Hepatocyte (in vitro differentiated cells): ENCODE measurements at places on chromosomes 12 and 14. TPM values are rescaled to one million over a fixed set of nuclear protein-coding genes. Genes with fewer than 3 reads are reported as not detected.

DNA sequence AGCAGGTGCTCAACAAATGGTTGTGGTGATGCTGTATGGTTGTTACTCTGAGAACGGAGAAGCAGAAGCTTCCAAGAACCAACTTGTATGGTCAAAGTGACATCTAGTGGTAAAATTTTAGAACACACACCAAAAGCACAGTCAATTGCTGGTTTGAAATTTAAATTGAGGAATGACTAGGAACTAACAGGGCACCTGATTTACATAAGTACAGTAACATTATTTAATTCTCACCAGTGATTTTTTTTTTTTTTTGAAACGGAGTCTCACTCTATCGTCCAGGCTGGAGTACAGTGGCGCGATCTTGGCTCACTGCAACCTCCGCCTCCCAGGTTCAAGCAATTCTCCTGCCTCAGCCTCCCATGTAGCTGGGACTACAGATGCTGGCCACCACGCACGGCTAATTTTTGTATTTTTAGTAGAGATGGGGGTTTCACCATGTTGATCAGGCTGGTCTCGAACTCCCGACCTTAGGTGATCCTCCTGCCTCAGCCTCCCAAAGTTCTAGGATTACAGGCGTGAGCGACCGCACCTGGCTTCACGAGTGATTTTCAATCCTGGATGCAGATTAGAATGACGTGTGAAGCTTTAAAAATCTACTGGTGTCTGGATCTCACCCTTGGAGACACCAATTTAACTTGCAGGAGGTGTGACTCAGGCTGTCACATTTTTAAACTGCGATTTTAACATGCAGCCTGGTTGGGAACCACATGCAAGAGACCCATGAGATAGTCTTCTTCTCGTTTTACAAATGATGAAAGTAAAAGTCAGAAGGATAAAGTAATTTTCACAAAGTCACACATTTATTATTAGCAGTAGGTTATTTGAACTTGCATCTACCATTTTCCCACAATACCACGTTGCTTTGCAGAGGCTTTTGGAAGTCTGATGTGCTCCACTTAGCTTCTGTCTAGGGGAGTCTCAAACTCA is 14.1 kb upstream of the NUMB start:
- H3K36me3 ChIP-seq = no peaks in the 10 kb centered on the region
- no peak overlapping the region for H3K4me3 ChIP-seq
- peaks cover 7% of the 10 kb centered on the region for H3K4me1 ChIP-seq

- no peaks in the 10 kb centered on the region for H3K4me1 ChIP-seq
- DNase-seq = peak; percentile 58
These were observed 247.4 kb downstream of the GALC start for GRCh38 chr14:87745507-87746118.

DNA sequence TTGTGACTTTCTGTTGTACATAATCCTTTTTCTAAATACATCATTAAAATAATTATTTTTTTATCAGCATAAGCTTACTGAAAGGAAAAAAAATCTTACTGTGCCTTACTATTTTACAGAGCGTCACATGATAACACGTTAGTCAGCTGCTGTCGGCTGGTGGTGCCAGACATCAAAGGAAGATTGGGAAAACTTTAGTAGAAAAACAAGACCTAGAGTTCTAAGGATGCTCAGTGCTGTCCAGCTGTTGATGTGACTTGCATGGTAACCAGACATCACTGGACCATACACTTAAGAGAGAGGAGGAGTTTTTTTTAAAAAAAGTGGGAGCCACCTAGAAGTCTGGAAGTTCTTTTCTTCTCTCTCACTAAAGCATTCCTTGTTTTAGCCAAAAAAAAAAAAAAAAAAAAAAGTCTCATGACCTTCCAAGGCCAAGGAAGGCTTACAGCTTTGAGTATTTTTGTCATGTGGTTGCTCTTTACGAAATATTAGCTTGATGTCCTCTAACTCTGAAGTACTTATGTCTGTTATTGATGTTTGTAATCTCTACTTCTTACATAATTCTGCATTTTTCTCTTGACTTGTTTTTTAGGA is 4.5 kb downstream of the RASSF8 start:
- no peak overlapping the region for H3K4me3 ChIP-seq
- DNase-seq = no peak
- H3K27ac ChIP-seq = peak overlapping the region; percentile 14
- no peaks in the 10 kb centered on the region for H3K27me3 ChIP-seq
- H3K4me1 ChIP-seq = peaks cover 16% of the 10 kb centered on the region

DNA sequence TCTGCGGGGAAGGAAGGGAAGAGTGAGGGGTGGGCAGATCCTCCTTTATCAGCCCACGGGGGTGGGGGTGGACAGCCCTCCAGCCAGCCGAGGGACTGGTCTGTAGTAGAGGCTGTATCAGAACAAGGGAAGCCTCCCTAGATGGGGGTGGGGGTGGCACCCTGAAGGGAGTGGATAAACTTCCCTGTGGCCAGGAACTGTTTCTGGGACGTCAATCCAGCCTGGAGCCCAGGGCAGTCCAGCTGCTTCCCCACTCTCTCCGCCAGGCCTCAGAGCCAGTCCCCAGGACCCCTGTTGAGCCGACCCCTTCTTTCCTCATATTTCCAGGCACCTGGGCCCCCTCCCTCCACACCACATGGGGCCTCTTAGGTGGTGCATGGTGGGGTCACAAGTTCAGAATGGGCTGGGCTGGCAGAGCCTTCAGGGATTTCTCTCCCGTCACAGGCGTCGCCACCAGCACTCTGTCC is 6.7 kb downstream of the PLD4 start:
- H3K27me3 ChIP-seq = peaks cover 42% of the 10 kb centered on the region
- H3K27ac ChIP-seq = no peak overlapping the region
- H3K36me3 ChIP-seq = no peaks in the 10 kb centered on the region
- H3K4me3 ChIP-seq = no peak overlapping the region

- H3K27ac ChIP-seq = no peak overlapping the region
- H3K27me3 ChIP-seq = no peaks in the 10 kb centered on the region
- DNase-seq = peak; percentile 12
- H3K4me1 ChIP-seq = no peaks in the 10 kb centered on the region
- H3K4me3 ChIP-seq = no peak overlapping the region
- no peaks in the 10 kb centered on the region for H3K36me3 ChIP-seq
These were observed 51.1 kb downstream of the MIS18BP1 start for GRCh38 chr14:45201905-45202304.

GRCh38 chr12:114680604-114681069 is 3.3 kb downstream of the TBX3 start:
- H3K4me1 ChIP-seq = peaks cover 22% of the 10 kb centered on the region
- H3K27ac ChIP-seq = peak overlapping the region; percentile 97
- no peaks in the 10 kb centered on the region for H3K27me3 ChIP-seq
- DNase-seq = no peak

GRCh38 chr14:100618763-100619320 is 31.6 kb upstream of the BEGAIN start:
- H3K27ac ChIP-seq = no peak overlapping the region
- no peaks in the 10 kb centered on the region for H3K27me3 ChIP-seq
- peaks cover 5% of the 10 kb centered on the region for H3K4me1 ChIP-seq
- DNase-seq = no peak
- no peak overlapping the region for H3K4me3 ChIP-seq

DNA sequence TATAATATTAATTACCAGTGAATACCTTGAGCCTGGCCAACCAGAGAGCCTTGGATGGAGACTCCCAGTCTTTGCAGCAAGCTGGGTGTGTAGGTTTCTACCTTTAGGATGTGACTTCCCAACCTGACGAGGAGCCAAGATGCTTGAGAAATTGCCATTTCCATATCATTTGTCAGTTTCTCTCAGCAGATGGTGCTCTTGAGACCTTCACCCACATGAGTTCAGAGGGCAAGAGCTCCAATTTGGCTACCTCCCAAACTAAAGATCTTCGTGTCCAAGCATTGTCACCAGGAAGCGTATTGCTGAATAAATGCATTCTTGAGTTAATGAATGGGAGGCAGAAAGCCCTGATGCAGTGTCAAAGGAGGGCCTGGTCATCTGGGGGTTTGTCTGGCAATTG is 106.4 kb upstream of the TBX5 start:
- no peaks in the 10 kb centered on the region for H3K36me3 ChIP-seq
- H3K4me3 ChIP-seq = no peak overlapping the region
- no peak overlapping the region for H3K27ac ChIP-seq
- no peaks in the 10 kb centered on the region for H3K4me1 ChIP-seq
- no peak for DNase-seq
- H3K27me3 ChIP-seq = peaks cover 7% of the 10 kb centered on the region

GRCh38 chr12:76556368-76556767 is 3.2 kb downstream of the OSBPL8 start:
- H3K4me3 ChIP-seq = no peak overlapping the region
- DNase-seq = no peak
- H3K36me3 ChIP-seq = no peaks in the 10 kb centered on the region
- no peak overlapping the region for H3K27ac ChIP-seq
- no peaks in the 10 kb centered on the region for H3K27me3 ChIP-seq

GRCh38 chr12:112740387-112740934 is 51.1 kb upstream of the RPH3A start:
- DNase-seq = no peak
- no peak overlapping the region for H3K27ac ChIP-seq
- H3K27me3 ChIP-seq = peaks cover 33% of the 10 kb centered on the region
- no peaks in the 10 kb centered on the region for H3K36me3 ChIP-seq
- H3K4me3 ChIP-seq = no peak overlapping the region
- H3K4me1 ChIP-seq = no peaks in the 10 kb centered on the region

GRCh38 chr12:127438512-127439244 is 828.3 kb upstream of the TMEM132C start:
- H3K27me3 ChIP-seq = no peaks in the 10 kb centered on the region
- no peak overlapping the region for H3K4me3 ChIP-seq
- H3K27ac ChIP-seq = no peak overlapping the region
- H3K36me3 ChIP-seq = no peaks in the 10 kb centered on the region

DNA sequence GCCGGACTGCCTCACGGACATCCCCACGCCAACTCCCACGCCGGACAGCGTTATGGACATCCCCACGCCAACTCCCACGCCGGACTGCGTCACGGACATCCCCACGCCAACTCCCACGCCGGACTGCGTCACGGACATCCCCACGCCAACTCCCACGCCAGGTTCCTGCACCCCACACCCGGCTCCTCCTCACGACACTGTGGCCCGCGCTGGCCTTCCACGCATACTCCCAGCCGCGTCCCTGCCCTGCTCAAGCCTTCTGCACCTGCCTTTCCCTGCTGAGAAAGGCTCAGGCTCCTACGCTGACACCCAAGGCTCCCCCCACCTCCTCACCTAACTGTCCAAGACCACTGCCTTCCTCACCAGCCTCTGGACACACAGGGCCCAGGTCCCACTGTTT is 9.7 kb downstream of the CACNA2D4 start:
- no peak overlapping the region for H3K4me3 ChIP-seq
- H3K4me1 ChIP-seq = no peaks in the 10 kb centered on the region
- H3K36me3 ChIP-seq = no peaks in the 10 kb centered on the region
- H3K27me3 ChIP-seq = no peaks in the 10 kb centered on the region

GRCh38 chr12:80317307-80317706 is 126.7 kb upstream of the PTPRQ start:
- no peak for DNase-seq
- peaks cover 7% of the 10 kb centered on the region for H3K4me1 ChIP-seq
- no peak overlapping the region for H3K27ac ChIP-seq

GRCh38 chr14:30299915-30300314 is 259.0 kb upstream of the G2E3 start:
- H3K27me3 ChIP-seq = no peaks in the 10 kb centered on the region
- H3K4me1 ChIP-seq = no peaks in the 10 kb centered on the region
- no peaks in the 10 kb centered on the region for H3K36me3 ChIP-seq
- H3K27ac ChIP-seq = no peak overlapping the region
- no peak overlapping the region for H3K4me3 ChIP-seq

GRCh38 chr12:64180951-64181350 is 41.1 kb downstream of the KICS2 start:
- no peaks in the 10 kb centered on the region for H3K36me3 ChIP-seq
- peak overlapping the region; percentile 2 for H3K27ac ChIP-seq
- H3K27me3 ChIP-seq = no peaks in the 10 kb centered on the region
- no peak for DNase-seq

GRCh38 chr14:102601378-102601925 is 9.0 kb downstream of the RCOR1 start:
- no peaks in the 10 kb centered on the region for H3K27me3 ChIP-seq
- H3K4me3 ChIP-seq = no peak overlapping the region
- H3K4me1 ChIP-seq = peaks cover 27% of the 10 kb centered on the region
- no peaks in the 10 kb centered on the region for H3K36me3 ChIP-seq

DNA sequence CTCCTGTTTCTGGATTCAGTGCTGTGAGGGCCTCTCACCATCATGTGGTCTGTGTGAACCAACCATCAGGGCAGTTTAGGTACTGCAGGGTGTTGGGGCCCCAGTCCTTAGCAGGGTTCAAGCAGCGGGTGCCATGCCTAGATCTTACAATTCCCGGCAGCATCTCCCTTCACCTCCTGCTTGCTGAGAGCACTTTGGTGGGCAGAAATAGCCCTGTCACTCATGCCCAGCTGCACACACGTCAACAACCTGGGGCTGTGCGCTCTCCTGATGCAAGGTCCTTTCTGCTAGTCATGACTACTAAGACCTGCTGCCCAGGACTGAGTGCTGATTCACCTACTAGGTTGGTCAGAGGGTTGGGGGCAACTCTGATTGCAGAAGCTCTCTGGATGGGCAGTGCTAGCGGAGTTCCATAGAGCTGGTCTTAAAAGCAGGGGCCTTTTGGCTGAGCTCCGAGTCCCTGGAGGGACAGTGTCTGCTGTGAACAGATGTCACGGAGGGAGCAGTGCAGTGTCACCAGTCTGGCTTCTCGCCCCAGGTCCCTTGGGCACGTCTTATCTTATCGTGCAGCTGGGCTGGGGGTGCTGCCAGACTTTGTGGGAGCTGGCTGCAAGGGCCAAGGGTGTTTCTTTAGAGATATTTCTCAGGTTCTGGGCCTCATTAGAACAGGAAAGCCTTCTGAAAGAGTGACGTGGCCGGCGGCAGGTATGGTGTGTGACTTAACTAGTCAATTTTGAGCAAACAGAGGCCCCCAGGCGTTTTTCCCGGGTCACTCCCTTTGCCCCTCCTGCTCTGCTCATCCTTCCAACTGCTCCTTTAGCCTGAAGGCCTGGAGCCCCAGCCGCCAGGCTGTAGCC is 71.8 kb downstream of the NINJ2 start:
- H3K27me3 ChIP-seq = no peaks in the 10 kb centered on the region
- no peak overlapping the region for H3K27ac ChIP-seq
- H3K36me3 ChIP-seq = no peaks in the 10 kb centered on the region
- DNase-seq = no peak

GRCh38 chr12:95687937-95688336 is 102.6 kb downstream of the NTN4 start:
- no peak overlapping the region for H3K4me3 ChIP-seq
- no peak overlapping the region for H3K27ac ChIP-seq
- H3K36me3 ChIP-seq = no peaks in the 10 kb centered on the region

GRCh38 chr14:50813544-50813863 is 17.5 kb downstream of the NIN start:
- H3K27ac ChIP-seq = no peak overlapping the region
- H3K27me3 ChIP-seq = no peaks in the 10 kb centered on the region
- no peaks in the 10 kb centered on the region for H3K36me3 ChIP-seq
- no peak overlapping the region for H3K4me3 ChIP-seq
- H3K4me1 ChIP-seq = no peaks in the 10 kb centered on the region

Gene PALS1
- total RNA-seq = 38.1 and 39.4 TPM in 2 replicates

Gene AEBP2
- 17.3 and 22.5 TPM in 2 replicates for total RNA-seq

Gene KRT7
- total RNA-seq = 12.6 and 27.1 TPM in 2 replicates

Gene GUCY2C
- total RNA-seq = 47.6 and 48.1 TPM in 2 replicates

Gene P2RX7
- total RNA-seq = 0.80 and 0.90 TPM in 2 replicates

Gene PIWIL1
- not detected in 2 replicates for total RNA-seq

Gene LIN7A
- total RNA-seq = 9.9 and 11.8 TPM in 2 replicates

Gene SERPINA4
- 22.7 and 27.8 TPM in 2 replicates for total RNA-seq

Gene NUMB
- 35.3 and 38.5 TPM in 2 replicates for total RNA-seq

Gene BDKRB1
- 11.9 and 15.3 TPM in 2 replicates for total RNA-seq

Gene SERPINA1
- total RNA-seq = 5,074 and 5,718 TPM in 2 replicates

Gene KRT74
- not detected in 2 replicates for total RNA-seq

Gene CACNA1C
- total RNA-seq = 3.8 and 4.0 TPM in 2 replicates

Gene TMEM30B
- 15.8 and 18.2 TPM in 2 replicates for total RNA-seq

Gene PRB2
- total RNA-seq = 0.10 TPM in 1 of 2 replicates, not detected in the other

Gene IFI27L1
- total RNA-seq = 16.7 and 18.9 TPM in 2 replicates

Gene HSP90AA1
- 589 and 765 TPM in 2 replicates for total RNA-seq

Gene ABCD2
- 0.16 and 0.17 TPM in 2 replicates for total RNA-seq

Gene RTN1
- 1.1 and 1.6 TPM in 2 replicates for total RNA-seq
